ENCODE measurements at places on chromosomes 2 and 18.

DNA sequence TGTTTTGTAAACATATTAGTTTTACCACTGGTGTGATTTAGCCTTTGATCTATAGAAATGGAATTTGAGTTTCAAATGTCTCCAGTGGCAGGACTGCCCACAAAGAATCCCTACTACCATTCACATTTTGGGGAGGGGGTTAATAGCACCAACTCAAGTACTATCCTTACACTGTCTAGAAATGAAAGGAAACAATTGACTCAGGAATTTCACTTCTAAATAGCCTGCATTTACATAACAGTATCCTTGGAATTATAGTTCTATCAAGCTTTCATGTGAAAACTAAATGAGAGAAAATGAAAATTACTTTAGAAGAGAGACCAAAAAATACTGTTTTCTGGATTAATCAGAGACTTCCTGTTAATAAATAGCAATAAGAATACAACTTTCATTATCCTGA is 7.5 kb upstream of the CCDC93 start:
- DNase-seq = no peak

GRCh38 chr2:230068016-230068650 is 591 bp downstream of the SLC16A14 start:
- DNase-seq = peak; percentile 68

- no peak for DNase-seq
Measured at GRCh38 chr2:232216028-232216427, 162.5 kb upstream of the ALPP start.

DNA sequence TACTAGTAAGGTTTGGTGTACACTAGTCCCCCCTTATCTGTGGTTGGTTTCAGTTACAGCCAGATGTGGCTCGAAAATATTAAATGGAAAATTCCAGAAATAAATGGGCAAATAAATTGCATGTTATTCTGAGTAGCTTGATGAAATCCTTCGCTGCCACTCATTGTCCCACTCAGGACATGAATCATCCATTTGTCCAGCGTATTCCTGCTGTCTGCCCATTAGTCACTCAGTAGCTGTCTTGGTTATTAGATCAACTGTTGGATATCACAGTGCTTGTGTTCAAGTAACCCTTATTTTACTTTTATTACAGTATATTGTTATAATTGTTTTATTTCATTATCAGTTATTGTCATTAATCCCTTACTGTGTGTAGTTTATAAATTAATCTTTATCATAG is 21.7 kb downstream of the ZDBF2 start:
- DNase-seq = peak; percentile 34

- DNase-seq = no peak
Measured at GRCh38 chr2:197704434-197705120, 592 bp upstream of the MARS2 start.

Data from foreskin fibroblast (primary cell).